ENCODE measurements at places on chromosomes 3 and 15.

DNA sequence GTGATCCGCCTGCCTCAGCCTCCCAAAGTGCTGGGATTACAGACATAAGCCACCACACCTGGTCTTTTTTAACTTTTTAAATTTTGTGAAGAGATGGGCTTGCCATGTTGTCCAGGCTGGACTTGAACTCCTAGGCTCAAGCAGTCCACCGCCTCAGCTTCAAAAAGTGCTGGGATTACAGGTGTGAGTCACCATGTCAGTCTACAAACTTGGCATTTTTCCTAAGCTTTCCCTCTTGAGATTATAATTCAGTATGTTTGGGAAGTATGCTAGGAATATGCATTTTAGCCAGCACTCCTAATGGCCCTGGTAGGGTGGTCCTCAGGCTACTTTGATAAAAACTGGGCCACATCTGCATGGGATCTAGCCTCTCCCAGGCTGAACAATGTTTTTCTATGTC is 4.4 kb downstream of the WDR73 start:
- no peak for DNase-seq

DNA sequence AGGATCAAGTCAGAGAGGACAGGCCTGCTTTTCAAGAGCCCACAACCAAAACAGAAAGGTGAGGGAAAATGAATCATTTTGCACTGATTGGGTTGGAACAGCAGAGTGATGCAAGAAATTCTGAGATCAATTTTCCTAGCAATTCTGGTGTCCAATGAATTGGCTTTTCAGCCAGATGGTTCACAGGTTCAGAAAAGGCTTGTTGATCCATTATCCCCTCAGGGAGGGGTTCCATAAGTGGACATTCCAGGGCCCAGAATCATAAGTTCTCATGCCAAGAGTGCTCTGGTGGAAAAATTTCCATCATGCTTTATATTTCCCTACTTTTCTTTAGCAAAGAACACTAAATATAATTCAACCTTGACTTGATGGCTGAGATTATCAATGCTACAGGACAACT is 16.2 kb downstream of the RBP2 start:
- no peak for DNase-seq

- DNase-seq, result no peak
Measured at GRCh38 chr3:87206635-87207034, 20.5 kb upstream of the CHMP2B start.

GRCh38 chr3:47892286-47893040 is 89.5 kb downstream of the DHX30 start:
- no peak for DNase-seq

GRCh38 chr3:39130026-39130425 is 22.5 kb downstream of the TTC21A start:
- no peak for DNase-seq

DNA sequence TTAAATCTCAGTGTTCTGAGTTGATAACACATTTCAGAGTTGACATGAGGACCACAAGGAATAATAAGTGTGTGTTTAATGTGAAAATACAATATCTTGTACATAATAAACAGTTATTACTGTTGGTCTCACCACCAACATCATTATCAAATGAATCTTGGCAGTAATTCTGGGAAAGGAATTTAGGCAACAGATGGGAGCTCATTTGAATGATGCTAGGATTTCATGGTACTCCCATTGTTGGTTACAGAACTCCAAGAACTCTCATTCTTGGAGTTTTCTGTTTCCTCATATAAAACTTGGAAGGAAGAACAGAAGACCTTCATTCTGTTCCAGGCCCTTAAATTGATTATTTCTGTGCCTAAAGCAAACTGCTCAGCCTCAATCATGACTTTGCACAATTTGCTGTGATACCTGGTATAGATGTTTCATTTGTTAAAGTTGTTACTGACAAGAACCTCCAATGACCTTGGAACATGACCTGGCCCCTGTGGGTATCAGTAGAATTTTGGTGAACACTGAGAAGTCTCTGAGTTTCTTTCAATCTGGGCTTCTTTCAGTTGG is 385.8 kb downstream of the LPP start:
- no peak for DNase-seq

DNA sequence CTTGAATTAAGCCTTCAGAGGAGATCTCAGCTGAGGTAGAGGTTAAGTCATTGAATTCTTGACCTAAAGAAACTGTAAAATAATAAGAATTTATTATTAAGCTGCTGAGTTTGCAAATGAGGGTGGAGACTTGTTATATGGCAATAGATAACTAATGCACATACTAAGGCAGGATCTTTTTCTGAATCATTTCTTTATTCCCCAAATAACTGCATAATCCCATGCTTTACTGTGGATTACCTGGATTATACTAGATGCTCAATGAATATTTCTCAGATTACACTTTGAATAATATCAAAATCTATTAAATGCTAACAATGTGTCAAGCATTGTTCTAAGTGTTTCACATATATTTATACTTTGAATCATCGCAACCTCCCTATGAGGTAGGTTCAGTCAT is 532.5 kb downstream of the NAALADL2 start:
- DNase-seq, result no peak

DNA sequence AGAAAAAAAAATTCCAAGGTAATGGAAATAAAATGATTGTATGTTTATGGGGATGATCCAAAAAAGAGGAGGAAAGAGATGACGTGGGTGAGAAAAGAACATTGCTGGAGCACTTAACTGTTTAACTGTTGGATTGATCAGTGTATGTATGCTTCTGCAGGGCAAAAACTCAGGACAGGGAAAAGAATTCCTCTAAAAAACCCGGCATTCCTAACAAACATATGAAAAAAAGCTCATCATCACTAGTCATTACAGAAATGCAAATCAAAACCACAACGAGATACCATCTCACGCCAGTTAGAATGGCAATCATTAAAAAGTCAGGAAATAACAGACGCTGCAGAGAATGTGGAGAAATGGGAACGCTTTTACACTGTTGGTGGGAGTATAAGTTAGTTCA is 1.6 kb upstream of the PHLDB2 start:
- DNase-seq, result no peak

GRCh38 chr3:116256843-116257485 is 188.3 kb downstream of the LSAMP start:
- DNase-seq, result no peak

DNA sequence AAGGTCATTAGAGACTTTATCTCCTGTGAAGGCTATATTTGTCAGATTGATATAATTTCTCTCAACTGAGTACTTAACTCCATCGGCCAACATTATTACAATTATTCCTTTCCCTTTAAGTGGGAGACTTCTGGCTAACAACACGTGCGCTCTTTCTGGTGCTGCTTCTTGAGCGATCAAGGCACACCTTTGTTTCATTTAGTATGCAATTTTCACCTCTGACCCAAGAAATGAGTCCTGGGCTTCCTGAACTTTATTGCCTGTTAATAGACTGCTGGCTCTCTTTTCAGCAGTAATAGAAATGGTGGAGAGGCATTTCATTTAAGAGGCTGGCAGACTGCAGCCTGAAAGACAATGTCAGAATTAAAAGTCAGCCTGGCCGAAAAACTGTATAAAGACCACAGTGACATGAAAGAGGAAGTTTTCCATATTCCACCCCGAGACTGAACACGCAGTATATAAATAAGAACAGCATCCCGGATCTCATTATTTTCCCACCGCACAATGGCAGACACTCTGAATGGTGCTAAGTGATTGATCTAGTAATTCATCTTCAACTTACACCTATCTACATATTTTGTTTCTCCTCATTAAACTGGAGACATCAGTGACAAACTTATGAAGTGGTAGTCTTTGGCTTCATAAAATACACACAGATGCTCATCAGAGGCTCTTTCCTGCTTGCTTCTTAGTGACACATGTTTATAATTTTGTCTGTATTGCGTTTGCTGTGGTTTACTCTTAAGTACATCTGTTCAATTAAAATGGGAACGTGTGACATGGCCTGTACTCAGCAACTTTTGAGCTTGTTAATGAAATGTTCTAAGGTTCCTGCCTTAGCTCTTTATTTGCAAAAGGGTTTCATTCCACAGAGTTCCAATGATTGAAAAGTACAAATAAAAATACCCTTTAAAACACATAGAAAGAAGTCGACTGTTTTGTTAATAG is 299.9 kb downstream of the MECOM start:
- no peak for DNase-seq

DNA sequence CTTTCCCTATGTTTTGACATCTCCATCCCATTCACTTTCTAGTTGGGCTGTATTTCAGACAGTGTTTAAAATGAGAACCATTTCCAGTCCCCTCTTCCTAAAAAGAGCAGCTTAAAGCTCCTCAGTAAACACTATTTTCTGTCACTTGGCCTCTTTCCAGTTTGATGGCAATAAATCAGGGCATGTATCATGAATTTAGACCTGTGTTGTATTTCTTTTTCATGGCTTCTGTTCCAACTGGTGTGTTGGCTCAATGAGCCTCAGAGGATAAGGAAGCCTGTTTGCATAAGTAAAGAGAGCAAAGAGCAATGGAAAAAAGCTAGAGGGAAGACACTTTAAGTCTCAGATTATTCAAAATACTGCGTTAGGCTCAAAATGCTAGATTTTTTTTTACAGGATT is 7.2 kb downstream of the CCDC80 start:
- no peak for DNase-seq

DNA sequence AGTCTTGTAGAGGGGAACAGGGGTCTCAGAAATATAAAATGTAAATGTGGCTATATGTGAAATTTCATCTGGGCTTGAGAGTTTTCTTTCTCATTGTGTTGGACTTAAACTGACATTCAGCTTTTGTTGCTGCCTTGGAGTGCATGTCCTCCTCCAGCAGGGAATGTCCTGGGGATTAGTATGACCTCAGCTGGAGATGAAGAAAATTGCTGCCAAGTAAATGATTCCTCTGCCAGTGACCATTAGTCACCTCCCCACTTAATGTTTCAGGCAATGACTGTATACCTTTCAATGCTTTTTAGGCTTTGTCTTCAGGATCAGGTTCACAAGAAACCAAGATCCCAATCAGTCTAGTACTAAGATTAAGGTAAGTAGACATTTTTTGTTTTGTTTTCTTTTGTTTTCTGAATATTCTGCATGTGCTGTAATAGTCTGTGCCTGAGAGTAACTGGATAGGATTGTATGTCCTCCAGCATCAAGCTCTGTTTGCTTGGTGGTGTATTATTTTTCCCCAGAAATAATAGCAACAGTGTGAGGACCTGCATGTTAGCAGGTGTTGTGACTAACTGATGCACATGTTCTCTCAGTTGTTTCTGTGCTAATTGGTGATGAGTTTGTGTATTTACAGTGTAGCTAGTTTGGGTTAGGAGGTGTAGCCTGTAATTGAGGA is 18.1 kb upstream of the SLC22A13 start:
- DNase-seq, result no peak

- DNase-seq, result no peak
Measured at GRCh38 chr3:126300761-126301481, 56.3 kb downstream of the KLF15 start.

- DNase-seq, result no peak
Measured at GRCh38 chr3:180391001-180391400, 211.0 kb upstream of the TTC14 start.

DNA sequence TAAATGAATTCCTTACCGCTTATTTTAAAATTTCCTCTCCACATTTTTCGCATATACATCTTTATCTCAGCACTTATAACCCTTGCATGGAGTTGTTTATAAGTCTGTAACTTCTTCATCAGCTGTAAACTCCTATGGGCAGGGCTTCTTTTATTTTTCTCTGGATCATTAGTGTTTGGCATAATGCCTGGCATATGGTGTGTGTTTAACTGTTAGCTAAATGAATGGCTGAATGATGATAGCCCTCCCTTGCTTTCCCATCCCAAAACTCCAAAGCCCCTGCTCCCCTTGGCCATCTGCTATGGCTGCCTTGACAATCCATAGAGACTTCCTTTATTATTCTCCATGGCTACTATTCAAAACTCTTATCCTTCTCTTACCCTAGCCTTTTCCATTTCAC is 48.1 kb upstream of the SEMA6D start:
- DNase-seq, result no peak

DNA sequence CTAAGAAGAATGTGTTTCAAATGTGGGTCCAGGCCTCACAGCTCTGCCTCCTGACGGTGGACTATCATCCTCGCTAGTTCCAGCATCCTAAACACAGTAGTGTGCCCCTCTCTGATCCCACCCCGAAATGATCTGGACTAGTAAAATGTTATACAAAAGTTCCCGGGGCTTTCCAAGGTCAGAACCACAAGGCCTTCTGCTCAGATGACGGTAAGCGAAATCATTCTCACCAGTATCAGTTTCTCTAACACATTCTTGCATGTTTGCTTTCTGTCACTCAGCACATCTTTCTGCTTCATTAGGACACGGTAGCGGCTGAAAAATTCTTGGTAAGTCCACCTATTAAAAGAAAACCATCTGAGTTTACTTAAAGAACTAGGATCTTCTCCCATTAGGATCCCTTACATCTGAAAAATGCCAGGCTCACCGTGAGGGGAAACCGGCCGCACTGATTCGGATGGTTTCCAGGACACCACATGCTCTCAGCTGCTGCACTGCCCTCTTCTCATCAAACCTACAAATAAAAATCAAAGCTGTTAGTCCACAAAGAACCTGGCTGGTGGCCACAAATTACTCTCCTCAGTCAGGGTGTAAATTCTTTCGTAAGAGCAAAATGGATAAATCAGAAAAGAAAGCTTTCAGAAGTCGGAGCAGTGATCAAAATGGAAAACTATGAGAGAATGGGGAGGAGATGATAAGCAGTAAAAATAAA is 83.9 kb upstream of the MYO5C start:
- no peak for DNase-seq

DNA sequence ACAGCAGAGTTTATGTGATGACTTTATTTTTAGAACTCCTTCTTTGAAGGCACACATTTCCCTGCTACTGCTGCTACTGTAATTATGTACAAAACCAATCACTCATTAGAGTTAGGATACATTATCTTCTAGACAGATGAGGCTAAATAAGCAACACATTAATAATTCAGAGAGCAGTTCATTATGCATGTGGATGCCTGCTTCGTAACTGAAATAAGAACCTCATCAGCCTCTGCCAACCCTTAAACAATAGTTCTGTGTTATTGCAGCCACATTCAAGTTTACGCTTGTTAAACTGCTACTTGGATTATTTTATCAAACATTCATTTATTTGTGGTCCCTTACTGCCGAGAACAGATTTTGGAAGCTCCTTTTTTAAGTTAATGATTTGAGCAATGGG is 52.5 kb upstream of the C15orf61 start:
- no peak for DNase-seq

DNA sequence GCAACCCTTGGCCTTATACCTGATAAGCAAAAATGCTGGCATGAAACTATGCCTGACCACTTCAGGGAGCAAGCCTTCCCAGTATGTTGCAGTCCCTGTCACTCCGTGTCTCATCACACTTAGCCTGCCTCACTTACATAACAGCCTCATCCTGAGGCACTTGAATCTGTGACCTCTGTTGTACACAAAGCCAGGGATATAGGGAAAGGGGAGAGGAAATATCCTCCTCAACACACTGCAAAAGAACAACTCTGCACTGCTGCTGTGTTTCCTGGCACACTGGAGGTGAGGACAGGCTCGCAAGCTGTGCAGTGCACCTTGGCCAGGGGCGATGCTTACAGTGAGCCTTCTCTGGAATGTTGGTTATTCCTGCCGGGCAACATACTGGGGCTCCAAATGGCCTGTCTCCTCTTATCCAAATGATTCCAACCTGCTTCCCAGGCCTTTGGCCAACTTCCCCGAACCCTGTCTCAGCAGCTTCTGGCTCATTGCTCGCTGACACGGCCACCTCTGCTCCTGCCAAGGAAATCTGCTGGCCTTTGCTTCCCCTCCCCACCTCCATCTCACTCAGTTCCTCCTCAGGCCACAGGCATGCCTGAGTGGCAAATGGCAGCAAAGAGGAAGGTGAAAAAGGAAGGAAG is 109.2 kb downstream of the CD47 start:
- DNase-seq, result no peak
